ENCODE measurements at places on chromosomes 1 and 21.

DNA sequence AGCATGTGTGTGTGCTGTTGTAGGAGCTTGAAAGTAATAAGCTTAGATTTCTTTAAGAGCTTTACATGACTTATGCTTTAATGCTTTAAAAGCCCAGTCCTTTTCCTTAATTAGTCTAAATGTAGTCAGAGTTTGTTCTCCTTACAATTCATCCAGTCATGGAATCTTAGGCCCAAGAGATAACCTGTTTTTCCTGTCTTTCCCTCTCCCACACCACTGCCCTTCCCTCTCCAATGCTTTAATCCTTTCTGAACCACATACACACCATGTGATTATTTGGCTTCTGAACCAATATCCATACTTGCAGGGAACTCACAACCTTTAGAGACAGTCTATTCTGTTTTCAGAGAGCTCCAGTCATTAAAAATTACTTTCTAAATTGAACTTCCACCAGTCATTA, 37.6 kb downstream of the ALG6 start:
- no peak for DNase-seq

DNA sequence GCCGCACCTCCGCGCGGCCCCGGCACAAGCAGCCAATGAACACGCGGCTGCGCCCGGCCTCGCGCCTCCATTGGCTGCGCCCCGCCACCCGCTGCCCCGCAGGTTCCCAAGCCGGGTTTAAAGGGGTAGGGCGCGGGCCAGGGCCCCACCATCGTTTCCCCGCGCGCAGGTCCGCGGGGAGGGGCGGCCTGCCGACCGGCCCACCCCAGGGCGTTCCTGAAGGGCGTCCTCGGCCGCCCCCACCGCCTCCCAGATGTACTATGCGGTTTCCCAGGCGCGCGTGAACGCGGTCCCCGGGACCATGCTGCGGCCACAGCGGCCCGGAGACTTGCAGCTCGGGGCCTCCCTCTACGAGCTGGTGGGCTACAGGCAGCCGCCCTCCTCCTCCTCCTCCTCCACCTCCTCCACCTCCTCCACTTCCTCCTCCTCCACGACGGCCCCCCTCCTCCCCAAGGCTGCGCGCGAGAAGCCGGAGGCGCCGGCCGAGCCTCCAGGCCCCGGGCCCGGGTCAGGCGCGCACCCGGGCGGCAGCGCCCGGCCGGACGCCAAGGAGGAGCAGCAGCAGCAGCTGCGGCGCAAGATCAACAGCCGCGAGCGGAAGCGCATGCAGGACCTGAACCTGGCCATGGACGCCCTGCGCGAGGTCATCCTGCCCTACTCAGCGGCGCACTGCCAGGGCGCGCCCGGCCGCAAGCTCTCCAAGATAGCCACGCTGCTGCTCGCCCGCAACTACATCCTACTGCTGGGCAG, at the start of gene OLIG1:
Gene OLIG1 (plus strand): TSS at position 148 of the 750 bp plus-strand sequence. CDS start 106 bp downstream, at position 254.
- DNase-seq = no peak

GRCh38 chr1:14298806-14299205, 299.7 kb upstream of the KAZN start:
- DNase-seq = no peak

GRCh38 chr1:22949822-22950331, 22.8 kb downstream of the LACTBL1 start:
- no peak for DNase-seq

DNA sequence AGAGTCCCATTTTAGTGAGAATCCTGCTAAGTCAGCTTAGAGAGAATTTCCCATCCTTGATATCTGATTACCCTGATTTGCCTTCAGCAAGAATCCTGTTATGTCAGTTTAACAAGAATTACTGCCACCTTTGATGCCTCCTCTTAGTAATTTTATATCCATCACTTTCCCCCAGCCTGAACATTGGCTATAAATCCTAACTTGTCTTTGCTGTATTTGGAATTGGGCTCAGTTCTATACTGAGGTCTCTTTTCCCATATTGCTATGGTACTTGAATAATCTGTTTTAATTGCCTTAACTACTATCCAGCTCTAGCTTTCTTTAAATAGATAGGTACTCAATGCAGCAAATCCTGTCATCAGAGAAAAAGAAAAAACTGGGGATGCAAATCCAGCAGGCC, 842.0 kb upstream of the ADAMTS5 start:
- no peak for DNase-seq

DNA sequence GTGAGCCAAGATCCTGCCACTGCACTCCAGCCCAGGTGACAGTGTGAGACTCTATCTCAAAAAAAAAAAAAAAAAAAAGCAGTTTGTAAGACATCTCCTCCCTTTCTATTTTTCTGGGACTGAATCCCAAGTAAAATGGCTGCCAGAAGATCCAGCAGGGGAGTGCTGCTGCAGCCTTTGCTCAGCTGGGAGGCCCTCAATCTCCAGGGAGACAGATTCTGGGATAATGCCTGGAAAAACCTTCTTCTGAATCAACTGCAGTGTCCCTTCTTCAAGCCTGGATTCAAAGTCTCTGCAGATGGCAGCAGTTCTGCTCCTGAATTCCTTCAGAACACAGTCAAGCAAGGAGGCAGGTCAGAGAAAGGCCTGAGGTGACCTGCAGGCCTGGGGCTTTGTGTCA, 191.0 kb upstream of the NRIP1 start:
- DNase-seq = no peak

DNA sequence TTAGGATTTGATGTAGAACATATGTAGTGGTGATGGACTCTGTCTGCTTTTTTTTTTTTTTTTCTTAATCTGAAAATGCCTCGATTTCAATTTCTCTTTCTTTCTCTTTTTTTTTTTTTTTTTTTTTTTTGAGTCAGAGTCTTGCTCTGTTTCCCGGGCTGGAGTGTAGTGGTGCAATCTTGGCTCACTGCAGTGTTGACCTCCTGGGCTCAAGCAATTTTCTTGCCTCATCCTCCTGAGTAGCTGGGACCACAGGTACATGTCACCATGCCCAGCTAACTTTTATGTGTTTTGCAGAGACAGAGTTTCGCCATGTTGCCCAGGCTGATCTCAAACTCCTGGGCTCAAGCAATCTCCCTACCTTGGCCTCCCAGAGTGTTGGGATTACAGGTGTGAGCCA, 17.4 kb downstream of the MAST2 start:
- no peak for DNase-seq

- no peak for DNase-seq
Measured at GRCh38 chr1:65942476-65942875, 149.8 kb downstream of the PDE4B start.

GRCh38 chr21:46617267-46618051, 12.6 kb upstream of the S100B start:
- no peak for DNase-seq

DNA sequence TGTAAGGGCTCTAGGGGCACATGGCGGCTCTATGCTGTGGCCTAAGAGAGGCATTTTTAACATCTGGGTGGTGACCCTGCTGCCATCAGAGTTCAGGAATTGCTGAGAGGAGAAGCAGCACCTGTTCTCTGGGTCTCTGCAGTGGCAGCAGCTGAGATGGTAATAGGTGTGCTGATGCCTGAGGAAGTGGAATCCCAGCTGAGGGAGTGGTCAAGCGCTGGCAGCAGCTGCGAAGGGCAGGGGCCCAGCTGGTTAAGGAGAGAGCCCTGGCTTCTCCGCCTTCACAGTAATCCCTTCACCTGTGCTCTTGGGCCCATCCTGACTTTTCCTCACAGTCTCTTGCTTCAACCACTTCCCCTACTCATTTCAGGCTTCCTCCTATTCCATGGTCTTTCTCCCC, 39.8 kb downstream of the GJA5 start:
- DNase-seq = no peak

DNA sequence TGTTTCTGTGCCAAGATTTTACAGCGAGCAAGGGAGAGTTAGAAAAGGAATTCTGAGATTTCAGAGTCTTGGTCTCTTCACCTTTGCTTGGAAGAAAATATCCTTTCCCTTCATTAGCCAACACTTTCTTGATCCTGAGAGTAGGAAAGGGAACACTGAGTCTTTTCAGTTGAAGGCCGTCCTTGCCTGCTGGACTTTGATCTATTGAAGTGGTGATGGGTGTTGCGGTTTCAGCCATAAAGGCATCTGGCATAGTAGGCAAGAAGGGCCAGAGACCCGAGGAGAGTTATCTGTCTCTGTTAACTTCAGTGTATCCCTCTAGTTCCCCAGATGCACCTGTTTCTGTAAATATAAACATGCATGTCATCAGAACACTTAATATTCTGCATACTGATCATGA, 9.7 kb downstream of the SELE start:
- DNase-seq = no peak

DNA sequence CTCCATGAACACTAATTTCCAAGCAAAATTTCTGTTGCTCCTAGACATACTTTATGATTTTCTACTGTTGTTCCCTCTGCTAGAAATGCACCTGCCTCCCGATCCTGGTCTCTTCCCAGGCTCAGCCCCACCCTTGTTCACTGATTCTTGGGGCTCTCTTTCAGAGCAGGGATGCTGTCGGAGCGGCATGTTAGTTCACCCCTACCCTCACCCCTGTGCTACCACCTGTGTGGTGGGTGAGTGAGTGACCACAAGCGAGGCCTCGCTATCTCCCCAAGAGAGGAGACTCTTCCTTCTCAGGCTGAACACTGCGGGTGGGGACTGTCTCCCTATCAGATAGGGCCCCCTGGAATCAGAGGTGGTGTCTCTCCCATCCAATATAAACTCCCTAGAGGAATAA, 4.9 kb upstream of the S100A8 start:
- no peak for DNase-seq

GRCh38 chr21:27759091-27759659, 792.3 kb upstream of the ADAMTS5 start:
- DNase-seq = no peak

GRCh38 chr1:20083178-20083944, 13.4 kb downstream of the PLA2G5 start:
- DNase-seq = no peak

GRCh38 chr1:106753066-106753465, 303.4 kb upstream of the PRMT6 start:
- DNase-seq = no peak

- DNase-seq = no peak
Measured at GRCh38 chr21:19810779-19811178, 1187.4 kb upstream of the NCAM2 start.

DNA sequence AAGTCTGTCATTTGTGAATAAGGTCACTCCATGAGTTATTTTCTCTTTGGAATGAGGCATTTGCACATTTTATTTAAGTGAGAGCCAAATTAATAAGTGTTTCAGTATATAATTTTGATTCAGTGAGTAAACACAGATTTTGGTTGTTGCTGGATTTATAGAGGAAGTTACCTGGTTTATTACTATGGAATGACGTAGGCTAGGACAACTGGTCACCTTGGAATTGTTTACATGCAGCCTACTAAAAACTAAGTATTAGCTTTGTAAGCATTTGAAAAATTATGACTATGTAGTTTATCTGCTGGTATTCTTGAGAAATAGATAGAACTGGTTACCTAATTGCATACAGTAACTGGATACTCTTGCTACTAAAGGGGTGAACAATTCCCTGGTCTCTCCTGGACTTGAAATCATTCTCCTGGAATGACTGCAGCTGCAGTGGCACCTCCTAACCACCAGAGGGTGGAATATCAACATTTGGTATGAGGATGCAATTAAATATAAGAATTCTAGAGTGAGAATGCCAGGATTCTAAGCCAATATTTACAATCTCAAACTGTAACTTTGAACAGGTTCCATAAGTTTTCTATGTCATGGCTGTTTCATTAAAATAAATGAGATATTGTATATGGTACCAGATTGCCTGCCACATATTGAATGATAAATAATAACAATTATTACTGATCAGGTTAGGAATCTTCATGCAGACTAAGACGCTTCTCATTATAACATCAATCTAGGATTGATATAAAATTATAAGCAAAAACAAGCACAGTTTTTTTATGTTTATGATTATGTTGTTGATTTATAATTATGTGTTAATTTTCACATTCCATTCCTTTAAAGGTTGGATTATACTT, 3.5 kb upstream of the KRTAP27-1 start:
- DNase-seq = no peak

DNA sequence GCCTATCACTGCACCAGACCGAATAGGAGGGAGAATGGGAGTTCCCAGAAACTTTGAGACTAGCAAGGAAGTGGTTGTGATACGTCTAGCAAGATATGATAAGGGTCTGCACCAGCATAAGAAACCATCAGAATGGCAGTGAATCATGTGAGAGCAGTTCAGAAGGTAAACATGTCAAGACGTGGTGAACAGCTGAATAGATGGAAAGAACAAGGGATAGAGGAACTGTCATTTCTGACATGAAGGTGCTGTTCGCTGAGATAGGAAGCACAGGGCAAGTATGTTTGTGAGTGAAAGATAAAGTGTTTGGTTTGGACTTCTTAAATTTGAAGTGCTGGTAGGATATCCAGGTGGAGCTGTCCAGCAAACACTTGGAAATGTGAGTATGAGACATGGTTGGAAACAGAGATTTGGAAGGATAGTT, 1.1 kb upstream of the AGO1 start:
- no peak for DNase-seq

- no peak for DNase-seq
Measured at GRCh38 chr1:168195199-168196135, 16.7 kb downstream of the TIPRL start.

DNA sequence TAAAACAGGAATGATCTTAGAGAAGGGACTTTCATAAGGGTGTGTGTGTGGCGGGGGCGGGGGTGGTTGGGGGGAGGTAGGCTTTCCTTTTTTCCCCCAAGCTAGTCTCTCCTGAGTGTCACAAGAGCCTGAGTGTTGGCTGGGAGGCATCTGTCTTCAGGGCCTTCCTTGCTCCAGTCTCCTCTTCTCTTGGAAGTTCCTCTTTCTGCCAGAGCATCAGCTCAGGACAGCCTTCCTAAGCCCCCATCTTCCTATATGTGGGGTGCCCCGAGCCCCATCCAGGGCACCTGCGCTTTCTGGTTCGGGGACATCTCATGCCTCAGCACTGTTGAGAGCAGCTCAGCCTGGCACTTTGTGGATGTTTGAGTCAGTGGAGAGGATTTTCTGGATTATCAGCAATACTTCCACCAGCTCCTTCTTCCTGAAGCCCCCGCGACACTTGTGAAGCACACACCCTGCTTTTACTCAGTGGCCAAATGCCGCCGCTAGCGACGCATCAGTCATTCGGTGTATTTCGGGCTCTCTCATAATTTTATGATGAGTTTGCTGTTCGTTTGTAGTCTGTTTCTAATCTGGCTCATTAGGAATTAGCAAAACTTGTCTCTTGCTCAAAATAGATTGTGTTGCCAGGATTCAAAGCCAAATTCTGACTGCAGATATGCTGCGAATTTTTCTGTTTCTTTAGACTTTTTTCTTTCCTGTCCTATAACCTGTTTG, 61.7 kb downstream of the GALNT2 start:
- no peak for DNase-seq
